Smooth muscle cell of the coronary artery (primary cell): ENCODE measurements at places on chromosomes 5 and 9. TPM values are rescaled to one million over a fixed set of nuclear protein-coding genes. Genes with fewer than 3 reads are reported as not detected.

Gene ENTPD2
- total RNA-seq = not detected in 2 replicates

Gene LHFPL2
- 41.5 and 94.9 TPM in 2 replicates for total RNA-seq

Gene PHF24
- total RNA-seq = under 0.01 TPM in 2 replicates

Gene KCNT1
- total RNA-seq = 0.12 TPM in 1 of 2 replicates, not detected in the other

Gene CKMT2
- total RNA-seq = 2.5 and 12.8 TPM in 2 replicates

Gene OR2K2
- not detected in 2 replicates for total RNA-seq

Gene PCDHB6
- total RNA-seq = 0.08 TPM in 1 of 2 replicates, not detected in the other

Gene STPG3
- not detected in 2 replicates for total RNA-seq

Gene PCDHA3
- total RNA-seq = 0.15 and 0.70 TPM in 2 replicates

Gene KIF24
- total RNA-seq = 0.35 and 0.68 TPM in 2 replicates

Gene CDKN2A
- 19.0 and 44.6 TPM in 2 replicates for total RNA-seq

Gene HINT2
- 11.3 and 37.8 TPM in 2 replicates for total RNA-seq

Gene PAEP
- total RNA-seq = not detected in 2 replicates

Gene PDZD2
- 0.23 TPM in 1 of 2 replicates, not detected in the other for total RNA-seq

Gene CCNJL
- 0.23 and 1.6 TPM in 2 replicates for total RNA-seq

Gene FLT4
- 2.3 TPM in 1 of 2 replicates, not detected in the other for total RNA-seq
